Cortex of kidney (tissue), 1 donor: ENCODE measurements at places on chromosomes 5 and 9.

GRCh38 chr5:882253-883183 is 10.1 kb downstream of the BRD9 start:
- no peak for DNase-seq

DNA sequence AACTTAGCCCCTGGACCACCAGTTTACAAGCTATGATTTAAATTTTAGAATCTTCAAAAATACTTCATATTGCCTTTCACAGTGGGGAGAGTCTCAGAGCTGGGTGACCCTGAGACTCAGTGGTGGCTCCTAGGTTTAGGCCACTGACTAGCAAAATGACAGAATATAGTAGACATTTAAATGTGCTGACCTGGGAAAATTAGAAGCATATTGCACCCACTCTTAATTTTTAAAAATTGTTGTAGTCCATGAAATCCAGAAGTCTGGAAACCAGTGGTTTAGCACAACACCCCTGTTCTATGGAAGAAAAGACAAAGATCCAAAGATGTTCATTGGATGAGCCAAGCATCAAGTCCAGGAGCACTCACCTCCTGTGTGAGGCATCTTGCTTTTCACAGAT is 75.0 kb upstream of the PAPPA start:
- no peak for DNase-seq

DNA sequence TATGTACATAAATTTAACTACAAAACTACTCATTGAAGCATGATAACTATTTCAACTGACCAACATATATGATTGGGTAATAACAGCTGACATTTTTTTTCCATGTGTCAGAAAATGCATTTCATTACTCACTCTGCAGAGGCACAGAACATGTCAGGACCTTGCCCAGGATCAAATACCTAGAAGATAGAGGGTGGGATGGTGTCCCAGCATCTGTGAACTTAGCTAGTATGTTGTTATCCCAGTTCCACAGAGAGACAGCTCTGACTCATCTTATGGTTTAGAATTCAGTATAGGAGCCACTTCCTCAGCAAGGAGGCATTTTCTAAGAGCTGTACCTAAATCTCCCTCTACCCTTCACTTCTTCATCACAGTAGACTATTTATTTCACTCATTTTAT is 1198.6 kb upstream of the ACO1 start:
- no peak for DNase-seq

DNA sequence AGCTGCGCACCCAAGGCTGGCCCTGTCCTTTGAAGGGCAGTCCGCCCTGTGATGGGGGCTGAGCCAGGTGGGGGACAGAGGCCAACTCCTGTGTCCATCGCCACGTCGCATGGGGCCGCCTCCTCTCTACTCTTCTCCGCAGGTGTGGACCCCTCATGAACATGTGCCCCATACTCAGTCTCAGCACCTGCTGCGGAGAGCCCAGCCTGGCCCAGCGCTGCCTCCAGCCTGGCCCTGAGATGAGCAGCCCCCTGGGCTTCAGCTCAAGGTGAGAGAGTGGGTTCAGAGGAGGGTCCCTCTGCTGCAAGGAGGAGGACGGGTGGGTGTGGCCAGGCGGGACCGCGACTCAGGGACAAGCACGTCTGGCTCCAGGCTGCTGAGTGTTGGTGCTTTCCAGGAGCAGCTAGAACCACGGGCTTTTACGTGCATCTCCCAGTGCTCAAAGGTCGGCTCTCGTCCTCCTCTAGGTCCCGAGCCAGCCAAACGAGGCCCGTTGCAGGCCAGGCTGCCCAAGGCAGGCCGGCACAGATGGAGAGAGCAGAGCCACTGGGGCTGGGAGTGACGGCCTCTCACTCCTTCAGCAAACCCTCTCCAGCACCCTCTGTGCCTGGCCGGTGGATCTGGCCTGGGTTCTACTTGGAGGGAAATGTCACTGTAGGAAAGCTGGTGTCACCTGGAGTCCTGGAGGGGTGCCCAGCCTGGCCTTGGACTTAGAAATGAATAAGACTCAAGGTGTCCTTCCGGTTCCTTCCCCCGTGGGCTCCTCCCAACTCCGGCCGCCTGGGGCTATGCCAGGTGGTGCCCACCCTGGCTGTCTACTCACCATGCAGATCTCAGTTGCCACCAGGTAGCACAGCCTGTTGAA is 48.9 kb upstream of the RNF130 start:
- no peak for DNase-seq

- DNase-seq = no peak
Measured at GRCh38 chr9:72396247-72397091, 31.5 kb upstream of the ZFAND5 start.

DNA sequence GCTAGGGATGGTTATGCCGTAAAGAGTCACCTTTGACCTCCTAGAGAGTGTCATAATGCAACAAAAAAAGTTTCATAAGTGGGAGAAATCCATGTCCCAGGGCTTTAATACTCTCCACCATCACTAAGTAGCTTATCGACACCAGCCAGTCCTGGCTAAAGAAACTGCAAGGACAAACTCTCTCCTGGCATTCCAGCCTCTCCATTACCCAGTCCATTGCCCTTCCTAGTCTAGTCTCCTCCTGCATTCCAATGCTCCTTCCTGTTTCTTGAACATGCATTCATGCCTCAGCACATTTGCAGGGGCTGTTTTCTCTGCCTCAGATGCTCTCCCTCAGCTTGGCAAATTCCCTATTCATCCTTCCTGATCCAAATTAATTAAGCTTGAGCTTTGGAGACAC is 364.1 kb downstream of the BRINP1 start:
- no peak for DNase-seq

GRCh38 chr9:87198716-87199115 is 251.4 kb upstream of the GAS1 start:
- no peak for DNase-seq

GRCh38 chr9:126752881-126753670 is 51.8 kb upstream of the ZBTB43 start:
- no peak for DNase-seq

GRCh38 chr9:123658792-123659191 is 271.1 kb downstream of the DENND1A start:
- no peak for DNase-seq

DNA sequence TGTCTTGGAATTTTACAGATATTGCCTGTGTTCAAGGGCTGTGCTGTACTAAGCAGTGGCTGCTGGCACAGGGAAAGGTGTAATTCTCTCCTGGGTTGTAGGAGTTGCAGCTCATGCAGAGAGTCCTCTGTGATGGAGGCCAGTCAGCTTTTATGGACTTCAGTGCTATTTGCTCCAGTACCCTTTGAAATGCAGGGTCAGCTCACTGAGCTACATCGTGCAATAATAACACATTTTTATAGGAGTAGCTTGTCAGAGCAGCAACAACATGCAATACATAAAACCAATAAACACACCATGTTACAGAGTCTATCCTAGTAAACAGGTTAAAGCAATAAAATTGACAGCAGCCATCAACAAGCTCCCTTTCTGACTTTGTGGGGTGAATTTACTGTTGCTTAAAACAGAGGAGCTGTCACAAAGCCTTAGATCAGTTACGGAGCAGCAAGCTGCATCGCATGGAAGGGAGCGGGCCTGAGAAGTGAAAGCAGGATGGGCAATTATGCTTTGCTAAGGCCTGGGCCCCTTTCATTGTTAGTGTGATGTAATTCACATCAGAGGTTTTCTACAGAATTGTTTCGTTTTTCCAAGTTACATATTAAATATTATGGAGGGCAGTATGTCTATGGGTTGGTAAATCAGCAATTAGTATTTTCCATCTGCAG is 16.8 kb downstream of the CD180 start:
- DNase-seq = no peak

- DNase-seq = no peak
Measured at GRCh38 chr5:98929710-98930298, 997 bp upstream of the CHD1 start.

DNA sequence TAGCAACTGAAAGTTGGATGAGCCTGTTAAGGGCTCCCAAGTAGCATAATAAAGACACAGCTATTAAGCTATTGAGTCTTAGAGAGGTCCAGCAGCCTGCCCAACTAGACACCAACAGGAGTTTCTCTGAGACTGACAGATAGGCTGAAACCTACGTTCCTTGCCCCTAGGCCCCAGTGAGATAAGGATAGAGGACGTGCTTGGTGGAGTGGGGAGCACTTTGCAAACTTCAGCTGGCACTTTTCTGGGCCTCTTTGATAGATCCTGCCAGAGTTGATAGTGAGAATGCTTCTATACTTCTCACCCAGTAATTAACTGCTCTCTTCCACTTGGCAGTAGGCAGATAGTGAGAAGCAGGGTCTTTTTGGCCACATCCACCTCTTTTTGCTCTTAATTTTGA is 20.8 kb upstream of the CTNNA1 start:
- DNase-seq = no peak

- no peak for DNase-seq
Measured at GRCh38 chr5:40672425-40672824, 7.3 kb upstream of the PTGER4 start.

DNA sequence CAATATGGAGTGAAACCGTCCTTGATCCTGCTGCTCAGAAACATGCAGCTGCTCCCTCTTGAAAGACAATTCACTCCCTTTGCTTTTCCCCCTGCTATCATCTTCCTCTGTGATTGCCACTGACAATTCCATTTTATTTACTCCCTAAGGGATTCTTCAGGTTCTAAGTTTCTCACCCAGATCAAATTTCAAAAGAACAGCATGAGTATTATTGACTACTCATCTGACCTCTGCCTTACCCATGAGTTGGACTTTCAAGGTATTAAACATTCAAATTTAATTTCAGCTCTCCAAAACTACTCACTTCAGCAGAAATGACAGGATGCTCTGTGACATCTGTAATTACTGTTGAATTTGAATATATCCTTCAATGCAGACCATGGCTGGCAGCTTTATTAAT is 236.5 kb upstream of the HAPLN1 start:
- DNase-seq = no peak

- DNase-seq = no peak
Measured at GRCh38 chr9:129312251-129313122, 134.4 kb upstream of the IER5L start.

- DNase-seq = no peak
Measured at GRCh38 chr9:33159777-33160127, 7.4 kb downstream of the B4GALT1 start.

GRCh38 chr5:41465493-41466171 is 44.8 kb downstream of the PLCXD3 start:
- no peak for DNase-seq

DNA sequence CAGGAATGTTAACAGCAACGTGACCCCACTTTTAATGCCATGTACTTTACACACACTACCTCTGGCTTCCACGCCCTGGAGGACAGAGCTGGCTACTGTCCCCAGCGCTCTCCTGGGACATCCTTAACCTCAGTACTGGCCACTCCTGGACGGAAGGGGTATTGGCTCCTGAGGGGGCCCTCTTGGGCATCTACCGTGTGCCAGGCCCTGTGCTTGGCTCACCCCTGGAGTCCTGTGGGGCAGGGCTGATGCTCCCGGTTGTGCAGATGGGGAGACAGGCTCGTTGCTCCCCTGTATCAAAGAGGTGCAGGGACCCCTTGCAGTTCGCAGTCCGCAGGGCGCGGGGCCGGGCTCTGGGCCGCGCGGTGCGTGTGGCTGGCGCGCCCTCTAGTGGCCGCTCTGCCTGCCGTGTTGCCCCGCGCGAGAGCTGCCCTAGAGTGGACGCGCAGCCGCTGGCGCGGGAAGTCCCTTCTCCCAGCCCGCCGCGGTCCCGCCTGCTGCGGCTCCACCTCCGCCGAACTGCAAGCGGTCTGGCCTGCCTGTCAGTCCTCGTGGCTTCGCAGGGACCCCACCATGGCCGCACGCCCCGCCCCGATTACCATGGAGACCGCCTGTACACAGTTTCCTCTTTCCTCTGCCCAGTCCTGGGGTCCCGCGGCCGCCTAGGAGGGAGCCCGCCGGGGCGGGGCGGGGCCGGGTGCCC is at the start of gene WDR38:
Gene WDR38 (plus strand): TSS at position 632 of the 703 bp plus-strand sequence. CDS start 72 bp downstream, outside the sequence.
- DNase-seq = no peak

DNA sequence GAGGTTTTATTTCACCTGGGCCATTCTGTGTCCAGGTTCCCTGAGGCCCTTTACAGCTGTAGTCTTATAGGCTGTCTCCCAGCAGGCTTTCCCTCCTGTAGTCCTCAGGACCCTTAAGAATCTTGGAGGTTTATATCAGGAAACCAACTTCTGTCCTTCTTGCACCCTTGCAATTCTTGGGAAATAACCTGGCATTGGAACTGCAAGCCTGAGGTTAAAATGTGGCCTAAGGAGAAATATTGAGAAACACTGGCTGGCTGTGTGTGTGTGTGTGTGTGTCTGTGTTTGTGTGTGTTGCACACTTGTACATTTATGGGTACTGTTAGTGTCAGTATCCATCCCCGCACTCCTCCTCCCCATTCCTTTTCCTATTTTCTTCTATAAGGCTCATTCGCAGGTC is 168.9 kb downstream of the PAPPA start:
- no peak for DNase-seq

DNA sequence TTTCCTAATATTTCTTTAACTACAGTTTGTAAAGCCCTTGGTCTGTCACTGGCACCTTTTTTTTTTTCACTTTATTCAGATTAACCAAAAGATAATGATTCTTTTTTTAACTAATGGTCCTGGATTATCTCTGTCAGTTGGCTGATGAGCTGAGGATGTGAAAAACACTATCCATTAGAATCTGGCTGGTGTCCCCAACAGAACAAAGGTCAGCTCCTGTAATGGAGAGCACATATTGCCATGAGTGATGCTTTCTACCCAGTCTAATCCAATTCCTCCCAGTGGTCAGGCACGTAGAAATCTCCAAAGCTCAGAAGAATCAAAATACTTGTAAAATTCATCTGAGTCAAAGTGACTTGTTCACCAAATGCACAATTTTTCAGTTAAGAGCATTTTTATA is 491.7 kb upstream of the PIK3R1 start:
- no peak for DNase-seq

DNA sequence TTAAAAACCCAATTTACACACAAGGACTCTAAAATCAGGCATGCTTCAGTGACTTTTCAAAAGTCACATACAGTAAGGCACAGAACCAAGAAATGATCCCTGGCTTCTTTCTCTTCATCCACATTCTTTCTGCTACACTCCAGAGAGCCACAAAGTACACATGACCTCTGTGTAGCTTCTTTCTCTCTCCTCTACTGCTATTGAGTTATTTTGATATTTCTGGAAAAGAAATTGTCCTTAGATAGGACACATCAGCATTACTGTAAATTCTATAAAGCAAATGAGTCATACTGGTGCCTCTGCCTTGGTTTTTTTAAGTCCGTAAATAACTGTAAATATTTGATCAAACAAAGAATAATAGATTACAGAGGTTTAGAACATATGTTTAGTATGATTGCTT is 96.3 kb downstream of the KIAA0825 start:
- no peak for DNase-seq

DNA sequence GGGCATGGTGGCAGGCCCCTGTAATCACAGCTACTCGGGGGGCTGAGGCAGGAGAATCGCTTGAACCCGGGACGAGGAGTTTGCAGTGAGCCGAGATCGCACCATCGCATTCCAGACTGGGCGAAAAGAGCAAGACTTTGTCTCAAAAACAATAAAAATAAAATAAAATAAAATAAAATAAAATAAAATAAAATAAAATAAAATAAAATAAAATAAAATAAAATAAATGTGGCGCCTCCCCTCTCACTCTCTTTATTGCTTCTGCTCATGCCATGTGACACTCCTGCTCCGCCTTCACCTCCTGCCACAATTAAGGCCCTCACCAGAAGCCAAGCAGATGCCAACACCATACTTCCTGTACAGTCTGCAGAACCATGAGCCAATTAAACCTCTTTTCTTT is 3.8 kb upstream of the SHC3 start:
- no peak for DNase-seq
